ENCODE measurements at places on chromosomes 13 and 19. TPM values are rescaled to one million over a fixed set of nuclear protein-coding genes. Genes with fewer than 3 reads are reported as not detected.
A peak's percentile ranks its signal among the peaks of the same experiment; 100 is the strongest.

- no peak for DNase-seq
Measured at GRCh38 chr13:105144936-105145335, 1390.5 kb downstream of the EFNB2 start.

GRCh38 chr13:53092931-53093330 is 64.3 kb downstream of the OLFM4 start:
- no peak for DNase-seq

ZNF878 gene
- not detected for polyA plus RNA-seq

MED16 gene
- 44.2 TPM for polyA plus RNA-seq

C19orf85 gene
- not detected for polyA plus RNA-seq

DNA sequence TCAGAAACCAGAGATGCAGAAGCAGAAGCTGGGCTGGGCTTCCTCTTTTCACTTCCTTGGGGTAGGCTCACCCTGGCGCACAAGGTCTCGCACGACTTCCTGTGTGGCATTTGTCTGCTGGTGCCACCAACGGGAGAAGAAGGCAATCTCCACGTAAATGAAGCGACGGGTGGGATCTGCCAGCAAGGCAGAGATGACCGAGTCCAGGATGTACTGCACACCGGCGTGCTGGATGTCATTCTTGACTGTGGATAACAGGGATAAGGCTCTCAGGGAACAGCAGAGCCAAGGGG is 1.3 kb downstream of the MAN2B1 start:
- no peak for DNase-seq

CADM4 gene
- not detected for polyA plus RNA-seq

TCF3 gene
- polyA plus RNA-seq, result 6.0 TPM

DNA sequence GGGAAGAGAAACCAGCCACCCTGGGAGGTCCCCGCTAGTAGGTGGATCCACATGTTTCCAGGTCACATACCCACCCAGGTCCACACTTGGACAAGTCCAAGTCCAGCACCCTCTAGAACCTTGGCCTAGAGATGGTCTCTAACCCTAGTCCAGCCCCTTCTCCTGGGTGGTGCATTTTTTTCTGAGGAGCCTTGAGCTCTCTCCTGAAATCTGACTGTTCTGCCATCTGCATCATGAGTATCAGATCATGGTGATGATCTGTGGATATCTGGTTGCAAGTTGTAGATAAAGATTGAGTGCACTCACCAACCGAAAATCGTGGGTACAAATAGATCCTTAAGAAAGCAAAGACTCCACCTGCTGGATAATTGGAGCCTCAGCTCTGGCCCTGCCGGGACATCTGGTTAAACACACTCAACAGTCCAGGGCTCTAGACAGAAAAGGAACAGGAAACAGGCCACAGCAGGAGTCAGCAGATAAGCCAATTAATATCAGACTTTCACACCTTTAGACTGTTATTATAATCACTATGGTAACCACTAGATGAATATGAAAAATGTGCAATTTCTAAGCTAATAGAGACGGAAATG is 41.1 kb downstream of the GPR12 start:
- no peak for DNase-seq

- peak; percentile 55 for DNase-seq
Measured at GRCh38 chr19:19405971-19406877, 749 bp downstream of the GATAD2A start.

DNA sequence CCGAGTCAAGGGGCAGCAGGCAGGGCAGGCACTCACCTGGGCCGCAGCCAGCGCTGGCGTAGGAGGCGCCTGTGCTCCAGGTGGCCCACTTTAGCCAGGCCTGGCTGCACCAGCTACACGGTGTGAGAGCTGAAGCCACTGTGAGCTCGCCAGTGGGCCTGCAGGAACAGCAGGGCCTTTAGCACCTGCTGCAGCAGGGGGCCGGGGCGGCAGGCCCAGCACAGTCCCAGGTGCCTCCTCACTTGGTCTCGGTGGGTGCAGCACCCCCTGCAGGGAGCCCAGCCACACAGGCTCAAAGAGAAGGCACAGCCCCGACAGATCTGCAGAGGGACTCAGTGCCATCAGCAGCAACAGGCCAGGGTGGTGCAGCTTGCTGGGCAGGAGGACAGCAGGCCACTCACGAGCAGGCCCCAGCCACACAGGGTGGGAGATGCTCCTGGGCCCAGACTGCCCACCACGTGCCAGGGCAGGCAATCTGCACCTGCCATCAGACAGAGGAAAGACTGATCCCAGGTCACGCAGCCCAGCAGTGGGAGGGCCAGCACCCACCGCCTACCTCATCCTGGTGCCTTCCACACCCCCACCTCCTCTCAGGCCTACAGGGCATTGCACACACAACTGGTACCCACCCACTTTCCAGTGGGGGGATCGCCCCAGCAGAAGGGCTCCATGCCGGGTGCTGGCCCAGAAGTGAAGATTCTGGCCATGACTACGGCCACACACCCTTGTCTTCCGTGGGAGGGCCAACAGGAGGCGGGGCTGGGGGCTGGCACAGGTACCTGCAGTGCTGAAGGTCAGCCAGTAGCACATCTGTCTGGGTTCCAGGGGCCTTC is 15.8 kb downstream of the ARHGAP33 start:
- no peak for DNase-seq

DNA sequence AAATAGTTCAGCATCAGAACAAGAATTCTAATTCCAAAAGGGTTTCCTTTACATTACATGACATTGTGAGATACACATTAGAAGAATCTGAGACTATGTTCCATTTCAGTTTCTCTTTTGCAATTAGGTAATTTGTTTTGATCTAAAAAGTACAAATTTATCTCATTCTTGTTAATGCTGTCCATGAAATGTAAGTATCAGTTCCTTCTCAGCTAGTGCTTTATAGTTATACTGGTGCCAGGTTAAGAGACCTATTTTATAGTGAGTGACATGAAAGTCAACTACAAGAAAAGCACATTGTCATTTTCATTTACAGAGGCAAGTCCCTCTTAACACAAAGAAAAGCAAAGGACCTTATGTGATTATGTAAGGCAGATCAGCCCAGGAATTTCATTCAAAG is 43.9 kb downstream of the RCBTB2 start:
- DNase-seq, result no peak

KIR2DL4 gene
- polyA plus RNA-seq, result 67.2 TPM

DNA sequence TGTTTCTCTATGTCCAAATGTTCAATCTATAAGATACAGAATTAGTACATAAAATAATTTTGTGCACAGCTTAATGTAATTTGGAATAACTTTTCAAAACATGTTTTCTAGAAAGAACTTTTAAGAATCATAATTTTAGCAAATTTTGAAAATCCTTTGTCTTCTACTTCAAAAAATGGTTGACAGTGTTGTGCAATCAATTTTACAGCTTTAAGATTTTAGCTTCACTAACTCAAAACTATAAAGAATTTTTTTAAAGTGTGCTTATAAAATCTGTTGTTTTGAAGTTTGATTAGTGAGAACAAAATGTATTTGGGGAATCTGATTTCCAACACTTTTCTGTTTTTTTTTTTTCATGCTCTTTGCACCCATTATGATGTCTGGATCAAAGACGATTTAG is 12.7 kb upstream of the SPACA6 start:
- no peak for DNase-seq
